Aorta (tissue), 5 donors: ENCODE measurements at places on chromosomes 3 and 15. TPM values are rescaled to one million over a fixed set of nuclear protein-coding genes. Genes with fewer than 3 reads are reported as not detected.

Gene GRM7
- 2.5 TPM for total RNA-seq

Gene LRRIQ4
- not detected for total RNA-seq

GRCh38 chr3:169008776-169009358 is 654.6 kb downstream of the MECOM start:
- no peak for DNase-seq

GRCh38 chr3:42518800-42519567 is 16.5 kb downstream of the VIPR1 start:
- DNase-seq: no peak

- DNase-seq: no peak
Measured at GRCh38 chr15:51499379-51499976, 123.1 kb downstream of the DMXL2 start.

DNA sequence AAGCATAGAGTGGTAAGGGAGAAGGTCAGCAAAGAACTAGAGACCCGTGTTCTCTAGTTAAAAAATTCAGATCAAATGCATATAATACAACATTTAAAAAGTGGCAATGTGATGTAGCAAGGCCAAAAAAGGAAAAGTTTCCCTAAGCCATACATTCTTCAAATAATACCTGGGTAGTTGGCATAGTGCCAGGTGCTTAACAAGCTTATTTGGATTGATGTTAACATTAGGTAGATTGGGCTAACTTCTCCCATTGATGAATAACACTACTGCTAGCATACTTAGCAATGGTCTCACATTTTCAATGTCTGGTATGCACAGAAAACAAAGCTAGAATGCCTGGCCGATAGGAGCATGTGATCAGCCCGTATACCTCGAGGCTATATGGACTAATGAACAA is 283.6 kb upstream of the RARB start:
- DNase-seq: no peak

DNA sequence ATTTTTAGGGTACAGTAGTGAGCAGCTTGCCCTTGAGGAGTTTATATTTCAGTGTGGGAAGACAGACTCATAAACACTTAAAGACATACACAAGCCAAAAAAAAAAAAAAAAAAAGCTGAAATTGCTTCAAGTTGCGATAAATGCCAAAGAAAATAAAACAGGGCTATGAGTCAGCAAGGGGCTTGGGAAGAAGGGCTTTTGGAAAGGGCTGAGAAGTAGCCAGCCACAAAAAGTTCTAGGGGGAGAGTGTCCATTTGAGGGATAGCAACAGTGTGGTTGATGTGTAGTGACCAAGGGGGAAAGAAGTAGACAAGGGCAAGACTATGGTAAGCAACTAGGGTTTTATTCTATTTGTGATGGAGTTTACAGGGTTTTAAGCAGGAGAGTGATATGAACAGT is 185.5 kb downstream of the ADAMTS9 start:
- no peak for DNase-seq

DNA sequence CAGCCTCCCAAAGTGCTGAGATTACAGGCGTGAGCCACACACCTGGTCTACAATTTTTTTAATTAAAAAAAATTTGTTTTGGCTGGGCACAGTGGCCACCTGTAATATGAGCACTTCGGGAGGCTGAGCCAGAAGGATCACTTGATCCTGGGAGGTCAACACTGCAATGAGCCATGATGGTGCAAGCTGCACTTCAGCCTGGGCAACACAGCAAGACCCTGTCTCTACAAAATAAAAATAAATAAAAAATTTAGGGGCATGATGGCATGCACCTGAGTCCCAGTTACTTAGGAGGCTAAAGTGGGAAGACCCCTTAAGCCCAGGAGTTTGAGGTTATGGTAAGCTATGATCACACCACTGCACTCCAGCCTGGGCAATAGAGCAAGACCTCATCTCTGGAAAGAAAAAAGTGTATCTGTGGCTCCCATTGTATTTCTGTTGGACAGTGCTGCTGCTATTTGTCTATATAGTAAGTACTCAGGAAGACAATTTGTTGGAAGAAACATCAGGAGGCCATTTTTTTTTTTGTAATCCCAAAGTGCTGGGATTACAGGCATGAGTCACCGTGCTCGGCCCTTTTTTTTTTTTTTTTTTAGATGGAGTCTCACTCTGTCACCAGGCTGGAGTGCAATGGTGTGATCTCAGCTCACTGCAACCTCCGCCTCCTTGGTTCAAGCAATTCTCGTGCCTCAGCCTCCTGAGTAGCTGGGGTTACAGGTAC is 27.5 kb upstream of the SH3BP5 start:
- no peak for DNase-seq

DNA sequence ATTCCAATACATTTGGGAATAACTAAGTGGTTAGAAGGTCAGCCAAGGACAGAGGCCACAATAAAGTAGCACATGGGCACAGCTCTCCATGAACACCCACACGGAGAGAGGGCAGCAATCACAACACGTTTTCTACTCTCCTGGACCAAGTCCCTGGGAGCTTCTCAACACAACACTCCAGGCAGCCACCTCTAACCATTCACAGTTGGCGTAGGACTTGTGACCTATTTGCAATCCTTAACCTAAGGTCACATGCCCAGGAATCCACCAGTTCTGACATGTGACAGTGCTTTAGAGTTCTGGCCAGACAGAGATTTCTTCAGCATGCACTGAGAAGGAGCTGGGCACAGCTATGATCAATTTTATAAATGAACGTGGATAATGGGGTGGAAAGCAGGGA is 280.8 kb downstream of the SHQ1 start:
- no peak for DNase-seq

DNA sequence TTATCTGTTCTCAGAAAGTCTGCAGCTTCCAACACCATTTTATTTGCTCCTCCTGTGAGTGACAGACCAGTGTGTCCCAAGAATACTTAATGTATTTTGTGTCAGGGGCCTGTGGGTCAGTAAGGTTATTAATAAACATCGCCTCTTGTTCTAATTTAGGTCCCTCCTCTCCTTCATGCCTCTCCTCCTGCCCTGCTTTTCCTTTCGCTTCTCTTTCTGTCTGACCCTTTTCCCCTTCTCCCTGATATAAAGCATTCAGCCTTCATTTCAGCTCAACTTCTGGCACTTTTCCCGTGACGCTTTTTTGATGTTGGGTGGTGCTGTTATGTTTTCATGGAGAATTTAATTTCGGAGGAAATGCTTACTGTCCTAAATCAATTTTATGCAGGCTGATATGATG is 29.7 kb upstream of the NR2F2 start:
- DNase-seq: no peak
